ENCODE measurements at places on chromosomes 4 and X. TPM values are rescaled to one million over a fixed set of nuclear protein-coding genes. Genes with fewer than 3 reads are reported as not detected.

GABRA4 gene
- not detected for total RNA-seq

GYPB gene
- not detected for total RNA-seq

IQSEC2 gene
- total RNA-seq: 9.2 TPM

CTAG2 gene
- not detected for total RNA-seq

NR0B1 gene
- total RNA-seq: 0.25 TPM

EREG gene
- total RNA-seq: 0.14 TPM

CFAP47 gene
- not detected for total RNA-seq

- DNase-seq: no peak
These were observed 52.0 kb upstream of the UGT2B7 start for GRCh38 chr4:69044247-69044646.

GRCh38 chr4:159010563-159011260 is 92.2 kb upstream of the RAPGEF2 start:
- peak; percentile 74 for DNase-seq

DNA sequence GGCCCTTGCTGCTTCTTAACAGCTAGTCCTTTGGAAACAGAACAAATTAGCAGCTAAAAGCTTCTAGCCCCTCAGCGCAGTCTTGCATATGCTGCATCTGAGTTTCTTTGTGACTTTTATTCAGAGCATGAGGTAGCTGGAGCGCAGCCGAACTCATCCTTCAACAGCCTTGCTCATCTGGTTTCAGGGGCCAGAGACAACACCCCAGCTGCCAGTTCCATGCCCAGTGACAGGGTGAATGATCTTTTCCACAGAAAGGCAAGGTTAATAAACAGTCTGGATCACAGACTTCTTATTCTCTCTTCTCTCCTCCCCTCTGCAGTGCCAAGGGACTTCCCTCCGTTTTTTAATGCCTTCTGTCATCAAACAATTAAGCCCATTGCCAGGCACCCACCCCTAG is 216.6 kb upstream of the INTU start:
- DNase-seq: no peak

DNA sequence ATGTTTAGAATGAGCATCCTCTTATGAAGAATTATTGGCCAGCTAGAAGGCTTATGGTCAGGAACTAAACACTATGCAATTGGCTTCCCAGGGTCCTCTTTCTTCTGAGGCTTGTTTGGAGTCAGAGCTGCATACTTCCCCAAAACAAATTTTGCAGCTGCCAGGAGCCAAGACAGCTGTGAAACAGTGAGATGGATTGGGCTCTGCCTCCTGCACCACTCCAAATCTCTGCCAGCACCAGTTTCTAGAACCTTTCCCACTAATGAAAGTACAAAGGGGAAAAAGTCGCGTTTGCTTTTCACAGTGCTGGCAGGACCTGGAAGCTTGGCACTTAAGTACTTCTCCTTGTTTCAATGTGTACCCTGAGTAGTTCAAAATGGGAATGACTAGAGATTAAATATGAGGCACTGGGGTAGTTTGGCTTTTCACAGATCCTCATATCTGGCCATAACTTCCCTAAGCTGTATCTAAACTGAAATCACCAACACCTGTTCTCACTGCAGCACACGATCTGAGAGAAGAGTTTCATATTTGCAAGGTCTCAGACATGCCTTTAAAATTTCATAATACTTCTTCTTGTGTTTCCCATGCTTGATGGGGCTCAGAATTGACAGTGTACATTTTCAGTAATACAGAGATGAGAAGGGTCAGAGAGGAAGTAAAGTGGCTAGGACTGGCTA is 20.7 kb upstream of the AR start:
- no peak for DNase-seq

DNA sequence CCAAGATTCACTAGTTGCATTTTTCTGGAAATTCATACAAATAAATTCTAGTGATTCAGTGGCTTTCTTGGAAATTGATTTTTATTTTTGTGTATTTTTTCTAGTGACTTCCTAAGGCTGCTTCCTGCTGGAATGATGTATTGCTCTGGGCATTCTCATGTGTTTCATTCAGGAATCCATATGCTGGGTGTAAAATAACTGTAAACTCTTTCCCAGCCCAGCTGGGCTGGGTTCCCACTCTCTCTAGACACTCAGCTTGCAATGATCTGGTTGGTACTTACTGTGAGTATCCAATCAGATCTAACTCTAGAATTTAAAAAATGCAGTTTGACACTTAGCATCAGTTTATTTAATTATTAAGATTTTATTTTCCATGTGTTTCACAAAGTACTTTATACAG is 882.2 kb downstream of the STIM2 start:
- no peak for DNase-seq

DNA sequence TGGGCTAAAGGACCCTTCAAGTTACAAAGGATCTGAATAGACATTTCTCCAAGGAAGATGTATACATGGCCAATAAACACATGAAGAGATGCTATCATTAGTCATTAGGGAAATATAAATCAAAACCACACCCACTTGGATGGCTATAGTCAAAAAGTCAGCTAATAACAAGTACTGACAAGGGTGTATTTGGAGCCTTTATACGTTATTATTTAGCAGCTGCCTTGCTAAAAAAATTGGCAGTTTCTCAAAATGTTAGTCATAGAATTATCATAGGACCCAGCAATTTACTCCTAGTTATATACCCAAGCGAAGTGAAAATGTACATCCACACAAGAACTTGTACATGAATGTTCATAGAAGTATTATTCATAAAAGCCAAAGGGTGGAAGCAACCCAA is 112.7 kb upstream of the DUSP21 start:
- no peak for DNase-seq

GRCh38 chrX:128929271-128930057 is 593.8 kb downstream of the SMARCA1 start:
- DNase-seq: no peak

GRCh38 chr4:19999276-19999675 is 252.4 kb upstream of the SLIT2 start:
- DNase-seq: no peak

- no peak for DNase-seq
These were observed 482.6 kb downstream of the IDS start for GRCh38 chrX:149022485-149022884.

DNA sequence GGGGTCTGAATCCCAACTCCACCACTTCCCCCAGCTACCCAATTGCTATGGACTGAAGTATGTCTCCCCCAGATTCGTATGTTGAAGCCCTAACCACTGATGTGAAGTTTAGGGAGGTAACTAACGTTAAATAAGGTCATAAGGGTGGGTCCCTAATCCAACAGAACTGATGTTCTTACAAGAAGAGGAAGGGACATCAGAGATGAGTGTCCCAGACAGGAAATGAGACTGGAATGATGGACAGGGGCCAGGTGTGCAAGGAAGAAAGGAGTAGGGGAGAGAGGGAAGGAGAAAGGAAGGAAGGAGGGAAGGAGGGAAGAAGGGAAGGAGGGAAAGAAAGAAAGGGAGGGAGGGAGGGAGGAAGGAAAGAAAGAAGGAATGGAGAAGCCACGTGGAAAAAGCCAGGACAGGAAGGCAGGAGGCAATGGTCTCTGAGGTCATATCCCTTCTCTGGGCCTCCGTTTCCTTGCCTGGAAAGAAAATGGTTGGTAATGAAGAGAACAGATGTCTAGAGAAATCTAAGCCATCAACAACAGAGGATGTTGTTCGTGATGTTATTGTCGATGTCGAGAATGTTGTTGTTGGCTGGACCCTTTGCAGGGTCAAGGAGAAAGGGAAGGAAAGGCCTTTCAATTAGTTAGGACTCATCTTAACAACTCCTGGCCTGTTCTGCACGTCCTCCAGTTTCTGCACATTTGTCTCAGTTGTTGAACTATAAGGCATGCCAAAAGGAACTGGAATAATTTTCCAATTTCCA is 59.0 kb upstream of the FGFBP2 start:
- DNase-seq: no peak

DNA sequence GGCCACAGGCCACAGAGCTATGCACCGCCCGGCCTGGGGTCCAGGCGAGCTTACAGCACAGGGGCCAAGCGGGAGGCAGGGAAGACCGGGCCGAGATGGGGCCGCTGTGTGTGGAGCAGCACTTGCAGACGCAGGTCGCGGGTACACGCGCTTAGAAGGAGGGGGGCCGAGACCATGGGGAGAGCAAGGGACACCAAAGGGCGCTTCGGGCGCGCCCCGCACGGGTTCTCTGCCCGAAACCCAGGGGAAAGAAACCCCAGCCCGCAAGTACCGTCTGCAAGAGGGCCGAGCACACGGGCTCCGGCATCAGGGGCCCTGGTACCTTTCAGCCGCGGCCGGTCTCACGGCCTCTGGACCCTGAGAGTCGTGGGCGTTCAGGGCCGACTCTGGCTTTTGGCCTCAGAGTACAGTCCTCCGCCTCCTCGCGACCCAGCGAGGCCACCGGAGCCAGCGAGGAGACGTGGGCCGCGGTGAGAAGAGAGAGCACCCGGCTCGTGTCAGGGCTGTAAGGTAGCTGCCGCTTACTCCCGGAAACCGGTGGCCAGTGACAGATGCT is 342 bp downstream of the EOLA2 start:
- DNase-seq: peak; percentile 6
